ENCODE measurements at places on chromosomes 12 and 14.

DNA sequence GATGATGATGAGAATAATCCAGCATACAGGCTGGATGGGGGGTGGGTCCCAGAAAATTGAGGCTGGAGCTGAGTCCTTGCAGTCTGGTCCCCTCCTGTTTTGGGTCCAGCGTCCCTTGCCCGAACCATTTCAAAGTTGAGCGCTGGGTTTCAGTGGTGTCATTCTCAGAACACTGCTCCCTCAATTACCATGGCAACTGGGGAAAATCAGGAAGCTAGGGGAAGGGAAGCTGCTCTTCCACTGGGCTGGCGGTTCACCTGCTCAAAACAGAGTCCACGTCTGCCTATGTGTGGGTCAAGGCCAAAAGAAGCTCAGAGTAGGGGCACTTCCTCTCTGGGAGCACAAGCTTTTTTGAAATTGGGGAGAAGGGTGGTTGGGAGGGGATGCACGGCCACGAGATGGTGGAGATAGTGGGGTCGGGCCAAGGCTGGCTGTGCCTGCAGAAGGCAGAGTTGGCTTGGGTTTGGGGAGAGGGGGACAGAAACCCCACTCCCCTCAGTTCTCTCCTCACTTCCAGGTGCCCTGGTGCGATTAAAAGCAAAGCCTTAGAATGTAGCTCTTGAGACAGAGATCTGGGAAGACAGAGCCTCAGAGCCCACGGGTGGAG lies 1.7 kb upstream of the NOS1 start:
- DNase-seq = no peak

DNA sequence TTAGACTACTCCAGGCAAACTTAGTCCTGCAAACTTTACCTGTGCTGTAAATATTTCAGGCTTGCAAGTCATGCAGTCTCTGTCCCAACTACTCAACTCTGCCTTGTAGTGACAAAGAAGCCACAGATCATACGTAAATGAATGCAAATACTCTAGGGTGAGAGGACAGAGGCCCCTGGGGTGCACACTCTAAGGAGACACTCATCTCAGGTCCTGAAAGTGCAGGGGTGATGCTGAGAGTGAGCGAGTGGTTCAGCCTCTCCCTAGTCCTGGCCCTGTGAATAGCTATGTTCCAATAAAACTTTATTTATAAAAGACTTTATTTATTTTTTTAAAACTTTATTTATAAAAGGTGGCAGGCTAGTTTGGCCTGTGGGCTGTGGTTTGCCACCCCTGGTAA lies 34.9 kb downstream of the HCAR2 start:
- no peak for DNase-seq

DNA sequence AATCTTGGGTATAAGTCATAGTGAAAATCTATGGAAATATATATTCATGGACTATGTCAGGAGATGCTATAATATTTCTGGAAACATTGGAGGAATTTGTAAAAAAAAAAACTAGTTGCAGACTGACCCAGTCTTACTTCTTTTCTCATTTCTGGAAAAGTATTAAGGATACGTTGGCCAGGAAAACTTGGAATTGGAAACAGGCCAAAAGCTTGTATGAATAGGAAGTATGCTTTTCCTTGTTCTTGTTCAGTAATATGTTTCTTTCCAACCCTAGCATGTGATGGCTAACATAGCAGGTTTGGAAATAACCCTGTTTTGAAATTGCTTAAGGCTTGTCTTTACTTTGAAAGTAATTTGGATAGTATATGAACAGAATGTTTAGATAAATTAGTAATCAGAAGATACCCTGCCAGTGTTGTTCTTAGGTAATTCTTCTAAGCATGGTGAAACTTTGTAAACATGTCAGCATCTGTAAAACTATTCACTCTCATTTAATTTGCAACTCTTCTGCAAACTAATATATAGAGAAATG lies 316.2 kb downstream of the NPAS3 start:
- no peak for DNase-seq

GRCh38 chr12:9851927-9852326 lies 17.2 kb downstream of the CLEC2B start:
- no peak for DNase-seq

DNA sequence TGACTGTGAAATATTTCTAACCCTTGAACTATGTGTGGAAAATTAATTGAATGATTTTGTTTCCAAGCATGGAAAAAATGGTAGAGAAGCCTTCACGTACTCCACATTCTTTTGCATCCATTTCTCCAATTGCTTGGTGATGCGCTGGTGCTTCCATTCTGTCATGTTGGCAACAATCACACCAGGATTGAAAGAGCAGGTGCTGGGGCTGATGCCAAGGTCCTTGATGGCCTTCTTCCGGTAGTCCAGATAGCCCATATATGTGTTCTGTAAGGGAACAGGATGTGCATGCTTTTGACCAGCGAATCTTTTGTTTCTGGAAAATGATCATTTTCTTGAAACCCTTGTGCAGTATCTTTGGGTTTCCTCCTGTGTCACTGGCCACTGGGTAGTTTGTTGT lies 28.6 kb downstream of the TDG start:
- DNase-seq = no peak

DNA sequence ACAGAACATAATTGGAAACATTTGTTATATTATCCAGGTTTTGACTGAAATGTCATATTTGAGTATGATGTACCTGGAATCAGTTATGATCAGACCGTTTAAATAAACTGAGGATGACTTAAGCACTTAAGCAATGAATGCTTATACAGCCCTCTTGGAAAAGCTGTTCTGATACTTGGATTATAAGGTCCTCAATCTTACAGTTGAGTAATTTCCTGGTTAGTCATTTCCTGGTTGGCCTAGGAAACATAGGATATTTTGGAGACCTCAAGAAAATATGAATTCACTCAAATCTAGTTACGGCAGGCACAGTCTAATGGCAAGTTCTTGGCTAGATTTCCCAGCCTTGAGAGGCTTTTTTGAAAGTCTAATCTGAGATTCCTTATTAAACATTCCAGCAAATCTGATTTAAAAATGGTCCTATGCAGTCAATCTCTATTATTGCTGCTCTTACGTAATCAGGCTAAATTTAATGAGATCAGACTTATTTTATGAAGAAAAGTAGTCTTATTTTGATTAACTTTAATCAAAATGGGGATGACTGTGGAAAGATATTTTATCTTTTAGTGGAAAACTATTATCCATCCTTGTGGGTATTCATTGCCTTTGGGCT lies 447.2 kb downstream of the SNAPC1 start:
- DNase-seq = no peak

DNA sequence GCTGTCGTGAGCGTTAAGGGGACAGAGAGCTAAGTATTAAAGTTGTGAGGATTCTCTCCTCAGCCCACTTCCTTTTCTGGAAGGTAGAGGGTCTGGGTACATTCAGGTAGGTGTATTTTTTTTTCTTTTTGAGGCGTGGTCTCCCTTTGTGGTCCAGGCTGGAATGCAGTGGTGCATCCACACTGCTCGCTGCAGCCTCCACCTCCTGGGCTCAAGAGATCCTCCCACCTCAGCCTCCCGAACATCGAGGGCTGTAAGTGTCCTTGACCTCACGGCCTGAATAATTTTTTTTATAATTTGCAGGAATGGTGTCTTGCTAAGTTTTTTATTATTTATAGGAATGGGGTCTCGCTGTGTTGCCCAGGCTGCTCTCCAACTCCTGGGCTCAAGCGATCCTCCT lies 1.4 kb downstream of the PUS1 start:
- DNase-seq = no peak

Data from activated CD4-positive, alpha-beta T cell treated with anti-CD3 and anti-CD28 coated beads, Interleukin-2, amount 50 U/mL, for 24 hours (primary cell).